Breast epithelium (tissue), 4 donors: ENCODE measurements at places on chromosomes 11 and 22. TPM values are rescaled to one million over a fixed set of nuclear protein-coding genes. Genes with fewer than 3 reads are reported as not detected.

Gene GNB1L
- total RNA-seq: 6.3 TPM

Gene SNX32
- 2.3 TPM for total RNA-seq

Gene FREY1
- 3.2 TPM for total RNA-seq

Gene SMTNL1
- total RNA-seq: not detected

Gene IRAG1
- 13.2 TPM for total RNA-seq

Gene FOLR1
- 45.2 TPM for total RNA-seq

Gene OR51B6
- not detected for total RNA-seq

DNA sequence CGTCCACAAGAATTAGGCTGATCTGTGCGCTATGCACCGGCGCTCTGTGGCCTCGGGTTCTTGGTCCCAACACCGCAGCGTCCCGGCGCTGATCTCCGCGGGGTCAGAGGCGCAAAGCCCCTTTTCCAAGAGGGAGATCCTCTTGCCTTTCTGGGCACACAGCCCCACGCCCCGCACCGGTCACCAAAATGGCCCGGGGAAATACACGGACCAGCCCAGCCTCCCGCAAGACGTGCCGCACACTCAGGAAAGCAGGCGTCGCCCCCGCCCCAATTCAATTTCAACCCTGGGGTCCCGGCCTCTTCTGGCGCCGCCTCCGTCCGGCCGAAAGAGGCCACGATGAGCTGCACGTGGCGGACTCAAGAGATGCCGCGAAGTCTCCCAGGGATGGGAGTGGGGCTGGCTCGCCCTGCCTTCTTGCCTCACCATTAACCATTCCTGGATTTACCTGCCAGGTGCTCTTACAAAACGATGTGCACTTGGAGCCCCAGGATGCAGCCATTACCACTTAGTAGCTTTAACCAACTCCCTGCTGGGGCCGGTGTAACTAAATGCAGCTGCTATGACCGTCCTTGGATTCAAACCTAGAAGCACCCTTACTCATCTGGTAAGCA lies 10.5 kb downstream of the PIWIL3 start:
- no peaks in the 10 kb centered on the region for H3K36me3 ChIP-seq
- no peak overlapping the region for H3K27ac ChIP-seq
- DNase-seq: no peak
- H3K4me3 ChIP-seq: no peak overlapping the region
- no peaks in the 10 kb centered on the region for H3K4me1 ChIP-seq

- no peaks in the 10 kb centered on the region for H3K4me1 ChIP-seq
- H3K4me3 ChIP-seq: no peak overlapping the region
- H3K36me3 ChIP-seq: no peaks in the 10 kb centered on the region
- no peak for DNase-seq
- H3K27ac ChIP-seq: no peak overlapping the region
These were observed 21.5 kb upstream of the GSTP1 start for GRCh38 chr11:67561971-67562619.

GRCh38 chr11:22069844-22070243 lies 123.0 kb upstream of the ANO5 start:
- H3K36me3 ChIP-seq: no peaks in the 10 kb centered on the region
- no peak overlapping the region for H3K4me3 ChIP-seq
- H3K27ac ChIP-seq: no peak overlapping the region
- DNase-seq: no peak

- no peaks in the 10 kb centered on the region for H3K4me1 ChIP-seq
- H3K4me3 ChIP-seq: no peak overlapping the region
- H3K36me3 ChIP-seq: no peaks in the 10 kb centered on the region
- H3K27ac ChIP-seq: no peak overlapping the region
- DNase-seq: no peak
These were observed 42.2 kb upstream of the FAM181B start for GRCh38 chr11:82775736-82776346.

GRCh38 chr22:20125201-20126174 lies 6.1 kb upstream of the ZDHHC8 start:
- no peak for DNase-seq
- no peaks in the 10 kb centered on the region for H3K27me3 ChIP-seq
- no peak overlapping the region for H3K4me3 ChIP-seq
- no peak overlapping the region for H3K27ac ChIP-seq

- peaks cover 11% of the 10 kb centered on the region for H3K36me3 ChIP-seq
- no peaks in the 10 kb centered on the region for H3K4me1 ChIP-seq
- H3K27me3 ChIP-seq: no peaks in the 10 kb centered on the region
These were observed 3.1 kb downstream of the EIF3M start for GRCh38 chr11:32586576-32587190.

DNA sequence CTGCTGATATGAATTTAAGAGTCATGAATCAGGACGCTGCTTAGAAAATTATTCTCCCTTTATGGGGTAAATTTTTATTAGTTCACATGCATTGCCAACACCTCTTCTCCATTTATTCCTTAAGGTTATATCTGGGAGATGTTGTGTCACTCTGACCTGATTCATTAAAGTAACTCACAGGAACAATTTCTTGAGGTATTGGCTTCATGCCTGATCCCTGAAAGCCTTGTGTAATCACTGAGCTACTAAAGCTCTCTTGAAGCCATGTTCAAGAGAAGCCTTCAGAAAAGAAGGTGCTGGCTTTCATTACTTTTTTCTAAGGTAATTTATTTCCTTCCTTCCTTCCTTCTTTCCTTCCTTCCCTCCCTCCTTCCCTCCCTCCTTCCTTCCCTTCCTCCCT lies 420.6 kb downstream of the RAB38 start:
- no peak overlapping the region for H3K27ac ChIP-seq
- no peaks in the 10 kb centered on the region for H3K4me1 ChIP-seq
- H3K36me3 ChIP-seq: no peaks in the 10 kb centered on the region
- no peaks in the 10 kb centered on the region for H3K27me3 ChIP-seq
- no peak for DNase-seq

GRCh38 chr22:29912605-29913398 lies 29.8 kb downstream of the MTMR3 start:
- peaks cover 9% of the 10 kb centered on the region for H3K4me1 ChIP-seq
- H3K36me3 ChIP-seq: no peaks in the 10 kb centered on the region
- H3K27me3 ChIP-seq: no peaks in the 10 kb centered on the region
- DNase-seq: no peak
- H3K27ac ChIP-seq: peak overlapping the region; percentile 62

GRCh38 chr22:24391836-24392217 lies 35.6 kb upstream of the ADORA2A start:
- DNase-seq: no peak
- H3K4me3 ChIP-seq: no peak overlapping the region
- peak overlapping the region; percentile 73 for H3K27ac ChIP-seq
- H3K27me3 ChIP-seq: no peaks in the 10 kb centered on the region
- no peaks in the 10 kb centered on the region for H3K36me3 ChIP-seq
- H3K4me1 ChIP-seq: no peaks in the 10 kb centered on the region

DNA sequence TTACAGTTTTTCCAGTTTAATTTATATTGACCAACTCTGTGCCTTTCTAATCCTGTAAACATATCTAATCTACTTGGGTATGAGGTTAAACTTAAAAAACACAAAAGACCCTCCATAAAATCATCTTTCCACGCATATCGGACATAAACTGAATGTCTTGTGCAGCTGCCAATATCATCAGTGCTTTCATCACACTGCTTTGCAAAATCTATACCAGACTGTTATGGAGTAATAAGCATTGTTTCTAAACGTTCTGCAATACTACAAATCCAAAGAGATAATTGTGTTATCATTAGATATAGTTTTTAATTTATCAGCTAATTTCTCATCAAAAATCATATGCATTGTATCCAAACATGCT lies 36.1 kb upstream of the AMPD3 start:
- H3K27ac ChIP-seq: no peak overlapping the region
- no peaks in the 10 kb centered on the region for H3K4me1 ChIP-seq

DNA sequence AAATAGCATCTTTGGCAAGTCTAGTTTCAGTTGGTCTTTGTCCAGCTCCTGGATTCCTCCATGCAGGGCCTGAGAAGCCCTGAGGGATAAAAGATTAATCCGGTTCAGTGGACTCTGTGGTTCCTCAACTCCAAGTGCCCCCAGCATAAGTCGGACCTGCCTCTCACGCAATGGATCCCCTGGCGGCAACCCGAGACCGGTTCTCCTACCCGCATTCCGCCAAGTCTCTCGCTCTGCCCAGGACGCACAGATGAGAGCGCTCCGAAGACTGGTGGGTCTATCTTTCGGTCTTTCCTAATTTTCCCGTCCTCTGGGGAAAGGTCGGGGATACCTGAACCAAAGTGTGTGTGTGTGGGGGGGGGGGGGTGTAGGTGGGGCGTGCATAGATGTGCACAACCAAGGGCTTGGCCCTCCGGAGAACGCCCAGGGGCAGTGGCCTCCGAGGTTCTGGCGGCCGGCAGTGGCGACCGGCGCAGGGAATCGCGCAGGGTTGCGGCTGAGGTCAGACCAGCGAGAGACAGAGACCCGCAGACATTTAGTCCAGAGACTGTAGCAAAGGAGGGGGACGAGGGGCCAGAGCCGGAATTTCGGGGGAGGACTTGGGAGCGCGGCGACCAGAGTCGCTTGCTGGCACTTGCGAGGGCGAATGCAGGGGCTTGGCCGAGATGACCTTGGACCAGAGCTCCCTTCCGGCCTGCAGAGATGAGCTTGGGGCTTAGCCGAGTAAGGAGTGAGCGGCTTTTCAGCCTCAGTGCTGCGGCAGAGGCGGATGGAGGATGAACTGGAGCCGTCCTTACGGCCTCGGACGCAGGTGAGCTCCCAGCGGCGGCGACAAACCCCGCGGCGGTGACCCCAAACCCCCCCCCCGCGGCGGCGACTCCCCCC lies 712 bp upstream of the SLC2A11 start:
- no peaks in the 10 kb centered on the region for H3K27me3 ChIP-seq
- peak; percentile 48 for DNase-seq
- no peaks in the 10 kb centered on the region for H3K36me3 ChIP-seq
- H3K4me1 ChIP-seq: no peaks in the 10 kb centered on the region
- peak overlapping the region; percentile 92 for H3K27ac ChIP-seq

DNA sequence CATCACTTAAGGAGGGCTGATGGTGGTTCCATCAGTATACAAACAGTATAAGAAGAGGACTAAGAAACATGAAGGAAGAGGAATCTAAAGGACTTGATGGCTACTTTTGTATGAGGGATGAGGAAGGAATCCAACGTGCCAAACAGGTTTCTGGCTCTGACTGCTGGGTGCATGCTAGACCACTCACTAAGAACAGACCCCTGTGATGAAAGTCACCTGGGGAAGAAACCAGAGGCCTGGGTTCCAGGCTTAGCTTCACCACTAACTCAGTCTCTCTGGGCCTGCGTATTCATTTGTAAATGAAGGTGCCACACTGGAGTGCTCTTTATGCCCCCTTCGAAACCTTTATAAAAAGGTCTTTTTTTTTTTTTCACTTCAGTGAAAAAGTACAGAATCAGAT lies 55.1 kb downstream of the AAMDC start:
- no peak for DNase-seq
- no peak overlapping the region for H3K27ac ChIP-seq

- H3K27ac ChIP-seq: no peak overlapping the region
- no peaks in the 10 kb centered on the region for H3K36me3 ChIP-seq
- no peak overlapping the region for H3K4me3 ChIP-seq
- H3K27me3 ChIP-seq: no peaks in the 10 kb centered on the region
- no peak for DNase-seq
- H3K4me1 ChIP-seq: no peaks in the 10 kb centered on the region
These were observed 529.3 kb upstream of the B3GAT1 start for GRCh38 chr11:134941326-134941725.

DNA sequence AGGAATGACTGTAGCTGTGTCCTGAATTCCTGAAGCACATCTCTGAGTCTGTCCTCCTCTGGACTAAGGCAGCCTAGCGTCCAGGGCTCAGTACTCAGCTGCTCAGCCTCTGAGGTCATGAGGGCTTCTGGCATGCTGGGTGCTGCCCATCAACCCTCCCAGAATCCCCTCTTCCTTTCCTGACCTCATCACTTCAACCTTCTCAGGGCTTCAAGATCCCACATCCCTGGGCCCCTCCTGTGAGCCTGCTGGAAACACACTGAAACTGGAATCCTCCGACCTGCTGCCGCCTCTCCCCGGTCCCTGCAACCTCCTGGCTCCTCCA lies 803 bp downstream of the KRTAP5-8 start:
- H3K36me3 ChIP-seq: no peaks in the 10 kb centered on the region
- H3K4me1 ChIP-seq: no peaks in the 10 kb centered on the region
- H3K27ac ChIP-seq: no peak overlapping the region
- no peak overlapping the region for H3K4me3 ChIP-seq

DNA sequence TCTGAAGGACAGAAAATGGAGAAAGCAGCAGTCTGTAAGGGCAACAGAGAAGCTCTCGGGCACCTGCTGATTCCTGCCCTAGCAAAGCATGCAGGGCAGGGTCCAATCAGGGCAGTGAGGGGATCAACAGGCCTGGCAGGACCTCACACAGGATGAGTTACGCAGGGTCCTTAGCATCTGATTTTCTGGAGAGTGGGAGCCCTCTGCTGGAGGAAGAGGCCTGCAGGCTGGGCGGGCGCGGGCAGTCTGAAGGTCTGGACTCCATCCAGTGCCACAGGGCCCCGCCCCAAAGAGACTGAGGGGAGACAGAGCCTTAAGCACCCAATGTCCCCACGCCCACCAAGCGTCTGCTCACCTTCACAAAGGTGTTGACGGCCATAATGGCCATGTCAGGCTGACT lies 28.9 kb downstream of the AP1B1 start:
- H3K27ac ChIP-seq: no peak overlapping the region
- H3K36me3 ChIP-seq: no peaks in the 10 kb centered on the region
- DNase-seq: no peak

DNA sequence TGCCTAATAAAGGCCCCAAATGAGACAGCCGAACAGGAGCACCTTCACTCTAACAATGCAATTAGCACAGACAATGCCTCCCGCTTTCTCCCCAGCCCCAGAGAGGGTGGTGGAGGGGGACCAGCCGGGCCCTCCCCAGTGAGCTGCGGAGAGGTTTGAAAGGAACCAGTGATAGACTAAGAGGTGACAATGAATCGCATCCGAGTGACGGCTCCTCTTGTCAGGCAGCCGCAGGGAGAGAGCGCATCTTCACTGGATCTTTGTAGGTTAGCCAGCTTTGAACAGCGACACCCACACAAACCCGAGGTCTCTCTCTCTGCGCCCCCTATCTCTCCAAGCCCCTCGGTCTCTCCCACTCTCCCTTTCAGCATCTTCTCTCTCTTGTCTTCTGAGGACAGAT lies 28.0 kb downstream of the FLRT1 start:
- DNase-seq: no peak
- no peak overlapping the region for H3K4me3 ChIP-seq
- no peak overlapping the region for H3K27ac ChIP-seq
- H3K4me1 ChIP-seq: no peaks in the 10 kb centered on the region

DNA sequence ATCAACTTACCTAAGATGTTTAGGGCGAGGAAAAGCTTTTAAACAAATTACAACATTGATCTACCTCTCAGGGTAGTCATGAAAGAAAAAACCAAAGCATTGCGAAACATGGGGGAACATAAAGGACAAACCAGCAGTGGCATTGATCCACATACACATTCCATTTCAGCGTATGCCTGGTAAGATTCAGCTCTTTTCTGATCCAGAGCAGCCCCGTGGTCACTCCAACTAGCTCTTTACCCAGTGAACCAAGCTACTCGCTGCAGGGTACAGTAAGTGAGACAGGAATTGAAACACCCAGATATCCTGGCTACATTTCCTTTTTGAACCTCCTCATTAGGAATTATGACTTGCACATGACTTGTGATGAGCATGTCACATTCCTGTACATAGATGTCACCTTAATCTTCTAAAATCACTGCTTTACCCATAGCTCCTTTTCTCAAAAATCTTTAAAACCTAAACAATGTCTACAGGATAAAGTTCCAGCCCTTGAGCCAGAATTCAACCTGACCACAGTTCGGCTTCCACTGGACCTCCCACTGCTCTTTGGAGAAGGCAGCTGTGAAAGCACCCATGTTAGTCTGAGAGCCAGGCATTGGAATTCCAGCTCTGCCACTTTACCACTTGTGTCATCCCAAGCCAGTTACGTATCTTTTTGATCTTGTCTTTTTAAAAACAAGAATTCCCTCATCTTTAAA lies 42.9 kb upstream of the AKIP1 start:
- DNase-seq: no peak
- peak overlapping the region; percentile 40 for H3K27ac ChIP-seq
- no peaks in the 10 kb centered on the region for H3K4me1 ChIP-seq
- no peak overlapping the region for H3K4me3 ChIP-seq
